ENCODE measurements at places on chromosomes 16 and 17.

DNA sequence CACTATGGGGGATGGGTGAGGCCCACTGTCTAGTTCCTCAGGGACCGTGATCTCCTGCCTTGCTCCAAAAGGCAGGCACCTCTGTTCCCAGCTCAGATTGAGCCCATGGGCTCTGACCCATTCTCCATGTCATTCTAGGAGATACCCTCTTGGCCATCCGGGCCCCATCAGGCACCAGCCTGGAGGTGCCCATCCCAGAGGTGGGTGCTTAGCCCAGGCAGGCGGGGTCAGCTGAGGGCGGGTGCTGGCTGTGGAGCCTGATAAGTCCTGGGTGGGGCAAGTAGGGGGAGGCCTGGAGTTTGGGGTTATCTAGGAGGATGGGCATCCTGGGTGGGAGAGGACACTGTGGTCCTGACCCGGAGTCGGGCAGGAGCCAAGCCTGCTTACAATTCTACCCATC, 2.3 kb downstream of the E2F4 start:
- no peak for DNase-seq

DNA sequence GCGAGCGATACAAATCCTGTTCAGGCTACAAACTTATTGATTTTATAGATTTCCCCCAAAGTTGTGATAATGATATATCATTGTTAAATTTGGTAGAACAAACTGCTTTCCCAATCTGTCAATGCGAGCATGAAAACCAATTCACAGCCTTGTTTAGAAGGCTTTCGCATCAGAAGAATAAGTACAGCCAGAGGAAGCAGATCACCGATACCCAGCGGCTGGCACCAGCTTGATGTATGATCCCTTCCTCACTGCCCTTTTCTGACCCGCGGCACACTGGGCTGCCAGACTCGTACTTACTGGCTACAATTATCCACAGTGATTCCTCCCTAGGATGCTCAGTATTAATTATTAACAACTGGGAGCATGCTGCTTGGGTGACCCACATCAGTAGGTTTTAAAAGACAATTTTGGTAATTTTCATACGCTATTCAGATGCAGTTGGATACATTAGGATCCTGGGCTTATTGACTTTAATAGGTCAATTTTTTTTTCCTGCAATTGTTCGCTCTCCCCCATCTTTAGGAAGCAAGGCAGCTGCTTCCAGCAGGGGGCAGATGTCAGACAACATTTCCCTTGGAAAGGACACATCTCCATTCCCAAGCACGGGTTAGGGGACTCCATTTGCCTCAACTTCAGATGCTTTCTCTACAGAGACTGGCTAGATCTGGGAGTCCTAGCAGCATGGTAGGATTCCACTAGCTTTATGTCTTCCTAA, 582.7 kb upstream of the PSMD7 start:
- DNase-seq = no peak

- DNase-seq = no peak
These were observed 18.9 kb downstream of the ARSG start for GRCh38 chr17:68310152-68310551.

- DNase-seq = no peak
These were observed 12.7 kb upstream of the DNAH17 start for GRCh38 chr17:78589885-78590284.

DNA sequence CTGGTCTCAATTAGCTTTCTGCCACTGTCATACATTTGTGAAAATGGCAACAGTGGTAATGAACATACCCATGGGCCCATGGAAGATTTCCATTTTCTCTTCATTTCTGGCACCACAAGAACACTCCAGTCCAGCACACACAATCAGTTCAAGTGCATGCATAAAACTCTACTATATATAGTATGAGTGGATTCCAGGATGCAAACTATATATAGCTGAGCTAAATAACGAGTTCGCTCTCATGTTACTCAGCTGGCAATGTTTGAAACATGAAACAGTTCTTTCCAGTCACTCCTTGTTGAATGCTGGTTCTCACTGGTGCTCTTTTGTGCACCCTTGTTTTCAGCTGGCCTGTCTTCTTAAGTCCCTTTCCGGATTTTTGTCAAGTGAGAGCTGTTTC, 75.2 kb upstream of the DHX40 start:
- DNase-seq = no peak

DNA sequence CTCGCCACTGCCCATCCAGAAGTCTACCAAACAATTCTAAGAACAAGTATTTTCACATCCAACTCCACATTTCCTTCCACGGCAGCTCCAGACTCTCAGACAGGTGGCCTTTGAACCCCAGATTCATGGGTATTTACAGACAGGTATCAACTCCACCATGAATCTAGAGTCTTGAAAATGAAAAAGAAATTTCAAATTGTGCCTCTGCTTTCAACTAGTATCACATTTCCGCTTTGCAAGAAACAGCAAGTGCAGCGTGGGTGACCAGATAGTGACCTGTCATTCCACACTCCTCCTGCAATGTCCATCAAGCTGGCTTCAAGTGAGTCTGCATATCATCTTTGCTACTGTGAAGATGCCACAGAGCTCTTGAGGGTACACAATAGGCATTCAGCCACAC, 232.4 kb upstream of the RPL38 start:
- DNase-seq = no peak

GRCh38 chr17:81518113-81518784, 5.7 kb upstream of the ACTG1 start:
- no peak for DNase-seq

- DNase-seq = no peak
These were observed 39.3 kb downstream of the MSI2 start for GRCh38 chr17:57295526-57296023.

DNA sequence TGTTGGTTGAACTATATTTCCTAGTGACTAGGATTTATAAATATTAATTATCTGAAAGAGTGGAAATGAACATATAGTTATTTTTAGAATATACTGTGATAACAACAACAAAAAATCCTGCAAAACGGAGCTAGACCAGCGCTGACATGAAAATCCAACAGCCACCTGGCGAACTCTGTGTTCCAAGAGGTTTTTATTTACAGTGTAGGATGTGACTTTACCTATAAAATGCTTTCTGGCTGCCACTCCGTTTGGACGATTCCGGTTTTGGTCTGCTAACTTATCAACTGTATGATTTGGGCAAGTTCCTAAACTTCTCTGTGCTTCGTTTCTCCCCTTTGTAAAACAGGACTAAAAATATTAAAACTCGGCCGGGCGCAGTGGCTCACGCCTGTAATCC, 73.7 kb downstream of the ADCY9 start:
- DNase-seq = no peak

GRCh38 chr16:67027046-67027445, 1.9 kb upstream of the CBFB start:
- no peak for DNase-seq

- DNase-seq = no peak
These were observed 45.2 kb downstream of the HYDIN start for GRCh38 chr16:71185347-71185746.
